Cortex of kidney (tissue), 1 donor: ENCODE measurements at places on chromosomes 7 and 10.

GRCh38 chr7:27897441-27897847 lies 157.5 kb downstream of the TAX1BP1 start:
- DNase-seq, result no peak

DNA sequence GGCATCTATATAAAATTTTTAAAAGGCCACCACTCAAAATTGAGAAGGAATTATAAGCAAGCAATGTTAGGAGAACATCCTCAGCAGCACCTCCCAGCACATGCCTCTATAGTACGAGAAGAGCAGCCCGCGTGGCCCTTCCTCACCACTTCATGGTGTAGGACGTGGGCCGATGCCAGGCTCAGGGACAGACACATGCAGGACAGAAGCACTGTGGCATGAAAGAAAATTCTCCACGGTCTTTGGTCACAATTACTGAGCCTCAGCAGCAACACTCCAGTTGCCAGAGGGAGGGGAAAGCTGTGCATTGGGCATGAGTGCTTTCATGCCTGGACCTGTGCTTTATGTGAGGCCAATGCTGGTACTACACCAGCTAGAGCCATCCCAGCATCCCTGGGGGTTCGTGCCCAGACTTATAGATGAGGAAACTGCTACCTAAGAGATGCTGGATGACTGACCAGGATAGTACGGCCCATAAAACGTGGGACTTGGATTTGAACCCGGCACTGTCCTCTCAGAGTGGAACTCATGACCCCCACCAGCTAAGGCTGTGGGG lies 164.7 kb downstream of the ADAM12 start:
- no peak for DNase-seq

- no peak for DNase-seq
Observed at GRCh38 chr10:628386-629045, 61.0 kb downstream of the DIP2C start.

DNA sequence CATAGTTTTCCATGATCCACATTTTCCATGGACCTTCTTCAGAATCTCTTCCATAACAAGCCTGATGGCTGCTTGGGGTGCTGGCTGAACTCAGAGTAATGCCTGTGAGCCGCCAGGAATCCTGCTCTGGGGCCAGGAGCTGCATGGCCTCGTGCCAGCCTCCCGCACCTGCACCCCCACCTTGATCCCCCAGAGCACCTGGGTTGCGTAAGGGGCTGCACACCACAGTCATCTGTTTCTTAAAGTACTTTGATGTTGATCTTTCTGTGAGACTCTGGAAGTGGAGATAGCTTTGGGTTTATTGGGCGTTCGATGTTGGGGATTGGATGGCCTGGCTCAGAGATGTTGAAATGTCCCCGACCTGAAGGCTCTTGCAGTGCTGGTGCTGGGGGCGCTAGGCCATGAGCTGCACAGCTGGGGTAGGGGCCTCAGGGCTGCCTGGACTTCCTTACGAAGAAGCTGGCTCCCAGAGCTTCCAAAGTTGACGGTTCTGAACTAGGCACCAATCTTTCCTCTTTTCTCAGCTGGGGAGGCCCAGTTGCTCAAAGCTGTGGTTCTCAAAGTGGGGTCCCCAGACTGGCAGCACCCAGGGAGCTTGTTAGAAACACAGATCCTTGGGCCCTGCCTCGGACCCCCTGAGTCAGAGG lies 534.0 kb downstream of the DNAJB6 start:
- DNase-seq, result no peak

GRCh38 chr7:47739891-47740290 lies 158.0 kb upstream of the TNS3 start:
- no peak for DNase-seq

GRCh38 chr10:35372329-35372728 lies 36.0 kb downstream of the CCNY start:
- no peak for DNase-seq

DNA sequence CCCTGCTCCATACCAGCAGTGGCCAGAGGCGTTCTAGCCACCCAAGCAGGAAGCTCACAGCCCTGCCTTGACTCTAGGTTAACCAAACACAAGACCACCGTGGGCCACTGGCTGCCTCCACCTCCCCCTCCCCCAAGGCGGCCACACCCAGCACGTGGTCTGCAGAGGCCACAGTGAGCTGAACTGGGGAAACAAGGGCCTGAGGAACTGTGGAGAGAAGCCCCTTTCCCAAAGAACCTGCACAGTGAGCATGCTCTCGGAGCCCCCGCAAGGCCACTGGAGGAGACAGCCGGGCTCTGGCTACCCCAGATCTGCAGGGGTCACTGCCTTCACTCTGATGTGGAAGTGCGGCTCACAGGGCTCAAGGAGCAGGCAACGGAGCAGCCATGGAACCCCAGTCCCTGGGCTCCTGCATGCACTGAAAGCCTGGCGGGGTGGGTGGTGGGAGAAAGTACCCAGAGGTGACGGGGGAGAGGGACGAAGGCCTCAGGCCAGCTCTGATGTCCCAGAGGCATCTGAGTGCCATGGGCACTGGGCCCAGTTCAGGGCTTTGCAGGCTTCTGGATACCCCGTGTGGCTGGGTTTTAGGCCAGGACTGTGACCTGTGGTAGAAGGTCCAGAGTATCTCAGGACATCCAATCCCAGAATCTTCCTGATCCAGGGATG lies 189.2 kb downstream of the EBF3 start:
- DNase-seq, result no peak

- DNase-seq, result no peak
Observed at GRCh38 chr7:130189343-130189742, 15.9 kb downstream of the TMEM209 start.

- no peak for DNase-seq
Observed at GRCh38 chr10:113087165-113088029, 137.3 kb downstream of the TCF7L2 start.

DNA sequence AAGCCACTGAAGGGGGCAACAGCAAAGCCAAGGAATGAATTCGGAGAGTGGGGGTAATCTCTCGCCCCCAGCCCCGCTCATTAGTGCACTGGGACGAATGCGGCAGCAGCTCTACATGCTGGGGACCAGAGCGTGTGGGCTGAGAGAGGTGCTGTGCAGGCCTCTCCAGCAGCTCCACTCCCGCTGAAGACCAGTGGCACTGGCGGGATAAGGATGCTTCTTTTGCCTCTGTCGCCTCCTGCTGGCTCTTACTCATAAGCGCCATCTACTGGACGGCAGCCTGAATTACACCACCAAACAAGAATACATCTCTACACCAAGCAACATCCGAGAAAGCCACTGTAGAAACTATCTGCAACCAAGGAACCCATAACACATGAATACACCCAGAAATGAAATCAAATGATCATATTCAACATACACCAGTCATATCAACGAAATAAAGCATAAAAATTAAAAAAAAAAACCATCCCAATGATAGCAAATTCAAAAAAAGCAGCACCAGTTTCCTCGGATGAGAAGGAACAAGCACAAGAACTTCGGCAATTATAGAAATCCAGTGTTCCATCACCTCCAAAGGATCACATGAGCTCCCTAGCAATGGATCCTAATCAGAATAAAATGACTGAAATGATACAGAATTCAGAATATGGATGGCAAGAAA lies 79.0 kb upstream of the TMEM168 start:
- DNase-seq, result no peak

GRCh38 chr7:2523461-2523936 lies 3.9 kb downstream of the LFNG start:
- no peak for DNase-seq

- DNase-seq, result no peak
Observed at GRCh38 chr7:151552352-151553028, 32.8 kb upstream of the RHEB start.

GRCh38 chr10:99345350-99345749 lies 16.2 kb downstream of the CNNM1 start:
- no peak for DNase-seq

GRCh38 chr7:84633-85020 lies 107.7 kb upstream of the FAM20C start:
- no peak for DNase-seq

DNA sequence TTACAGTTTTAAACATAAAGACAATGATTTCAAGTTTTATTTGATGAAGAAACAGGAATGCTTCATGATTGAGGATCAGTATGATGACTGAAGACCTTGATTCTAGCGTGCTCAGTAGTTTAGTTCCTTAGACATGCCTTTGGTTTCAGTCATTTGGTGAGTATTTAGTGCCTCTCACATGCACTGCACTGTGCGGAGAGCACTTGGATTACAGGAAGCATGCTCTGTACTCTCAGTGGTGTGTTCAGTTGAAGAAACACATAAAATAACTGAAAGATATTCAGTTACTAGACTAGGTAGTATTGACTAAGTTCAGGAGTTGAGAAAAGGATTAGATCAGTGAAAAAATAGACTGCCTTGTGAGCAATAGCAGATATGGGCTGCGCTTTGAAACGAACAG lies 25.5 kb downstream of the RBM17 start:
- no peak for DNase-seq

- no peak for DNase-seq
Observed at GRCh38 chr7:69277366-69277765, 320.9 kb upstream of the AUTS2 start.

GRCh38 chr10:113960617-113961181 lies 83.0 kb upstream of the ADRB1 start:
- no peak for DNase-seq

DNA sequence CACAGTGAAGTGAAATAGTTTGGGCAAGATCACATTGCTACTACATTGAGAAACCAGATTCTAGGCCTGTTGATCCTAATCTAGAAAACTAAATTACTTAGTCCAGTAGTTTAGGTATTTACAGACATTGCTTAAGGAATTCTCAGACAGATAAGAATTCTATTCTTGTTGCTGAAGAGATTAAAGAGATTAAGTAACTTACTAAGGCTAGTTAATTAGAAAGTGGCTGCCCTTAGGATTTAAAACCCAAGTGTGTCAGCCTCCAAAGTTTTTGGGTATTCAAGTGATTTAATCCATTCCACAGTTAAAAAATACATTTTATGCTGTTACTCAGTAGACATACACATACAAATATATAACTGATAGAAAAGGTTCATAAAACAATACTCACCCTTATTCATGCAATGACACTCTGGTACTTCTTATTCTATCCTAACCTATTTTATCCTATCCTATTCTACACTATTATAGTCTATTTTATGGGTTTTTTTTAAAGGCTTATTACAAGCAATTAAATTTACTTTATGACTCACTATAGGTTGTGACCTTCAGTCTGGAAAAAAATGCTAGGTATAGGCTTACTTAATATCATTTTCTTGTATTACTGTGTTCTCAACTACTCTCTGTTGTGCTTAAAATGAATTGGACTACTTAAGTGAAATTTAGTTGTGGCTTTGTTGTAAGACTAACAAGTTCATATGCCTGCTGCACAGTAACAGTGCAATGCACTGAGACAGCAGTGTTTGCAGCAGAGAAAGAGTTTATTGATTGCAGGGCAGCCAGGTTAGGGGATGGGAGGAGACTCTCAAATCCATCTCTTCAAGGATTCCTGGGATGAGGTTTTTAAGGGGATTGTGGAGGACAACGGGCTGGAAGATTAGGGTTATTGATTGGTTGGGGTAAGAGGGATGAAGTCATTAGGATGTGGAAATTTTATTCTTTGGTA lies 10.7 kb downstream of the SPAM1 start:
- no peak for DNase-seq
